ENCODE measurements at places on chromosomes 1 and 21. TPM values are rescaled to one million over a fixed set of nuclear protein-coding genes. Genes with fewer than 3 reads are reported as not detected.
A peak's percentile ranks its signal among the peaks of the same experiment; 100 is the strongest.

The RAB13 gene
- 55.1 TPM for total RNA-seq

The MTF2 gene
- 8.7 TPM for total RNA-seq

The ACTA1 gene
- total RNA-seq, result 2,149 TPM

- DNase-seq, result peak; percentile 78
Observed at GRCh38 chr1:37795340-37796125, 1.9 kb downstream of the MANEAL start.

The ZFP69 gene
- total RNA-seq, result 1.9 TPM

The SPRR2E gene
- not detected for total RNA-seq

DNA sequence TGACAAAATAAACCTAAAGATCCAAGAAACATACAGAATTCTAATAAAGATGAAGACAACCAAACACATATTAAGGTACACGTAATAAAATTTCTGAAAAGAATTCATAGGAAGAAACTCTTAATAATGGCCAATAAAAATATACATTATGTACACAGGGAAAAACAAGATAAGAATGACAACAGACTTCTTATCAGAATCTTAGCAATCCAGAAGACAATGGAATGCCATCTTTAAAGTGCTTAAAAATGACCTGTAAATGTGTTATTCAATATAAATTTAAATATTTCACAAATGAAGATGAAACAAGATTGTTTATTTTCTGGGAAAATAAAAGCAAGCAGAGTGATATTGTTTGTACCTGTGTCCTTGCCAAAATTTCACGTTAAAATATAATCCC lies 530.4 kb upstream of the PTBP2 start:
- no peak for DNase-seq

DNA sequence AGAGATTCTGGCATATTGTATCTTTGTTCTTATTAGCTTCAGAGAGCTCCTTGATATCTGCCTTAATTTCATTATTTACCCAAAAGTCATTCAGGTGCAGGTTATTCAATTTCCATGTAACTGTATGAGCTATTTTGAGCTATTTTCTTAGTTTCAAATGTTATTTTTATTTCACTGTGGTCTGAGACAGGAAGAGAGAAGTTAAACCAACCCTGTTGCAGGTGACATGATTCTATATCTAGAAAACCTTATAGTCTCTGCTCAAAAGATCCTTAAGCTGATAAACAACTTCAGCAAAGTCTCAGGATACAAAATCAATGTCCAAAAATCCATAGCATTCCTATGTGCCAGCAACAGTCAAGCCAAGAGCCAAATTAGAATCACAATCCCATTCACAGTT lies 1644.0 kb upstream of the B3GALT2 start:
- DNase-seq, result no peak

GRCh38 chr1:216330262-216330661 lies 93.0 kb downstream of the USH2A start:
- DNase-seq, result no peak

The C1orf141 gene
- not detected for total RNA-seq

The SLAMF8 gene
- total RNA-seq, result 2.4 TPM

- DNase-seq, result no peak
Observed at GRCh38 chr1:54253480-54253879, 53.5 kb downstream of the MRPL37 start.

The ALX3 gene
- total RNA-seq, result not detected

DNA sequence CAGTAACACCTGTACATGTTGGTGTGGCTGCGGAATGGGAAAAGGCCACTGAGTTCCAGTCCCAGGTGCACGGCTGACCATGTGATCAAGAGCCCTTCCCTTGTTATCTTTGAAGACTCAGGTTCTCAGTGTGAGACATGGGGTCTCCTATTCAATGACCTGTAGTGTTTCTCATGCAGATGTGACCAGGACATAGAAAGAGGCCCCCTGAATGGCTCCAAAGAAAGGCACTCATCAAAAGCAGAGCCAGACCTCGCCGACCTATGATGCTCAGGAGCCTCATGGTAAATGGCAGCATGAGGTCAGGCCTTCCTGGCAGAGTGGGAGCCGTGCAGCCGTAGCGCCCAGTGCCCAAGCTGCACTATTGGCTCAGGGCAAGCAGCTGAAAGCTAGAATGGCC lies 42.3 kb upstream of the HAO2 start:
- no peak for DNase-seq

DNA sequence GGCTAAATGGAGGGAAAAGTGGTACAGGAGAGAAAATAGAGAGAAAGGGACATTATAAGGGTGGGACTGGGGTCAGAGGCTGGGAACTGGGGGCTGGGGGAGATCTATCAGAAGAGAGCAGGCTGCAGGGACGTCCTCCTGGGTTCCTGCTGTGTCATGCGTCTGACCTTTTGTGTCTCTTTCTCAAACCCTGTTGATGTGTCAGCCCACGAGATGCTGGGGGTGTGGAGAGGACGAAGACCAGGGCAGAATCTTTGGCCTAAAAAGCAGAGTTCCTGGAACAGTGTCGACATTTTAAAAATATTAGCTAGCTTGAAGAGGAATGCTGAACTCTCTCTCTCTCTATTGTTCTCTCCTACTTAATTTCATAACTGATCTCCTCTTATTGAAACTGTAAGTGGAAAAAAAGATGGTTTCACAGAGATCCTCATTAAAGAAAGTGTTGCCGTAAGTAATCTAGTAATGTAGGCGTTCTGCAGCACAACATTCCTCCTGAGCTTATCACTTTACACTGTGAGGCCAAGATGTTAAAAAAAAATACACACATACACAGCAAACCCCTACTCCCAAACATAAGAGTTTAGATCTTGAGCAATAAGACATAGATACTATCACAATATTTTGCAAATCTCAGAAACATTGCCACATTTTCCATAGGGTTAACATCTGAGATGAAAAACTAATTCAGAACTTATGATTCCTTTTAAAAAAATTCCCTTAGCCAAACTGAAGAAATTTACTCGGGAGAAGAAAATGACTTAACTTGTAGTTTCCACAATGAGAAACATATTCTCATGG lies 52.6 kb downstream of the RUNX1 start:
- DNase-seq, result no peak

- DNase-seq, result no peak
Observed at GRCh38 chr1:56287721-56288120, 291.6 kb downstream of the PLPP3 start.

The CELA2B gene
- not detected for total RNA-seq

The PRELP gene
- total RNA-seq, result 22.5 TPM

- DNase-seq, result no peak
Observed at GRCh38 chr1:113652771-113653170, 106.5 kb downstream of the PHTF1 start.

DNA sequence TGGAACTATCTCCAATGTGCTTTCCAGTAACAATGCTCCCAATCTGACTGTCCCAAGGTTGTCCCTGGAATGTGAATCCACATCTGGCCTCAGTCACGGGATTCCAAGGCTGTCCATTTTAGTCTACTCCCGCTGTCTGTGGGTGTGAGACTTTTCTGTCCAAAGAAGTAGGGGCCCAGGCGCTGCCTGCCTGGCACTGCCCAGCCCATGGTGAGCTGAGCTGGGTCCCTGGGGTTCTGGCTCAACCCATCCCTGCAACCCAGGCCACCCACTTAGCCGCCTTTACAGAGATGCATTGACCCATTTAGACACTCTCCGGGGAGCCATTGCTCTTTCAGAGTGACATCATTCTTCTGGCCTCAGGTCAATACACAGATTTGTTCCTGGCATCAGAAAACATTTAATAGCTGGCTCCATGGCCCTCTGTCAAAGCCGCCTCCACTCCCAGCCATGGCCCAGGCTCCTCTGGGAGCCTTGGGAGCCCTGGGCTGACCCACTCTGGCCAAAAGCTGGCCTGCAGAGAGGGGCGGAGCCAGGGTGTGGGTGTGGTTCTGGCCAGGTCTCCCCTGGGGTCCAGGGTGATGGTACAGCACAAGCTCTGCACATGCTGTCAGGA lies 47.2 kb upstream of the PAX7 start:
- DNase-seq, result peak; percentile 69

The PTTG1IP gene
- total RNA-seq, result 143 TPM

GRCh38 chr1:92488832-92489231 lies 2.1 kb upstream of the GFI1 start:
- no peak for DNase-seq

The IPO9 gene
- total RNA-seq, result 22.1 TPM

- DNase-seq, result no peak
Observed at GRCh38 chr1:18324246-18324645, 156.5 kb upstream of the KLHDC7A start.

GRCh38 chr1:1040004-1040991 lies 20.4 kb downstream of the AGRN start:
- peak; percentile 81 for DNase-seq

The OR2W3 gene
- total RNA-seq, result not detected

The THEM5 gene
- not detected for total RNA-seq

- DNase-seq, result no peak
Observed at GRCh38 chr1:42133809-42134526, 19.2 kb upstream of the GUCA2B start.

DNA sequence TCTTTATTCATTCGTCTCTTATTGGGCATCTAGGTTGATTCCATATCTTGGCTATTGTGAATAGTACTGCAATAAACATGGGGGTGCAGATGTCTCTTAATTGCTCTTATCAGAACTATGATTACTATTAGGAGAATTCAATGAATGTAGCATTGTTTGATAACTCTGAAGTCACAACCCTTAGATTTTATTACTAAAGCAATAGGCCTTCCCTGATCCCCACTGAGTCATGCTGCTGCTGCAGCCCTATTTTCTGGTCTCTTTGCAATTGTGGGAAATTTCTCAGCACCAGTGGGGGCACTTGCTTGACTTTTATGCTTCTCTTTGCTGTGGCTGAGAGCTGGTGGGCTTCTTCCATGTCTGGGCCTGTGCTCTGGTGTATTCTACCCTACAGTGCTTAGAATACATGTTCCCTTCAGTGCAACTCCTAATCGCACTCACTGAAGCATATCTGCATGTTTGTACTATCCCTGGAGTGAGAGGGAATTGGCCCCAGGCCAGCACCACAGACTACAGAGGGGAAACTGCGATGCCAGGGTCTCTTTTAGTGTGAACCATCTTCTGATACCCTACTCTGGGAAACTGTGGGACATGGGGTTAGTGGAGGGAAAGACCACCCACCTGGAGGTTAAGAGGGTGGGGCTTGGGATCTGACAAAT lies 52.2 kb upstream of the ROR1 start:
- DNase-seq, result peak; percentile 49

GRCh38 chr1:96206451-96206850 lies 515.1 kb upstream of the PTBP2 start:
- no peak for DNase-seq

- no peak for DNase-seq
Observed at GRCh38 chr1:231584921-231585320, 41.7 kb upstream of the DISC1 start.

The BARHL2 gene
- not detected for total RNA-seq

DNA sequence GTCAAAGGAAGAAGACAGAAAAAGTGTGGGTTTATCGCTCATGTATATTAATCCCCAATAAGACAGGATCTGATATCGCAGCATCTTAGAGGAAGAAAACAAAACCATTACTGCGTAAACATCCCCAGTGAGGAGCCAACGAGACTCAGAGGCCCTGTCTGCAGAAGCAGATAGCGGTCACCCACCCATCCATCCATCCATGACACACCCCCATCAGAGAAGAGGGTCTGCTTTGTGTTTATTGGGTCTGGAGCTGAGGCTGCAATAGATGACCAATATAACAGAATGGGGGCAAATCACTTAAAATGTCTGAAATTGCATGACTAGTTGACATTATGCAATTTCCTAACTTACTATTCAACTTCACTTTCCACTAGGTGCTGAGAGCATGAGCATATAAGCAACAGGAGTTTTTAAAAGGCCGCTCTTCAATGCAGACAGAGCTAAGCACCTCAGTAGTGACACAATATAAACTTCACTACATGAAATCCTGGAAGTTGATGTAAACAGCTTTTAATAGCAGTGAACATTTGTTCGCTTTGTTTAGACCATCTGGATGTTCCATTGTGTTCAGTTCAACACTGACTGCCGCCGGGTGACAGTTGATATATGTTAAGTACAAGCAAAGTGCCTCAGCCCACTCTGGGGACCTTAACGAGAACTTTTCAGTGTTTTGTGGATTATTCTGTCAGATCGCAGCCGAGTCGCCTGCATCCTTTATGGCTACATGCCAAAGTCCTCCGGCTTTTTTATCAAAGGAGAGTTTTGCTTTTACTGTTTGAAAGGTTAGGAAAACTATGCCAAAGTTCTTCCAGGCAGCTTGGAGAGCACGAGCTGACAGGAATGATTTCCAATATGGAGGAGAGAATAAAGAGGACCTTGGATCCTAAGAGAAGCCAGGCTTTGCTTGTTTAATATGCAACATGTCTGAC lies 167.5 kb downstream of the ZNF281 start:
- no peak for DNase-seq

GRCh38 chr1:3450983-3451382 lies 3.5 kb upstream of the ARHGEF16 start:
- DNase-seq, result no peak

DNA sequence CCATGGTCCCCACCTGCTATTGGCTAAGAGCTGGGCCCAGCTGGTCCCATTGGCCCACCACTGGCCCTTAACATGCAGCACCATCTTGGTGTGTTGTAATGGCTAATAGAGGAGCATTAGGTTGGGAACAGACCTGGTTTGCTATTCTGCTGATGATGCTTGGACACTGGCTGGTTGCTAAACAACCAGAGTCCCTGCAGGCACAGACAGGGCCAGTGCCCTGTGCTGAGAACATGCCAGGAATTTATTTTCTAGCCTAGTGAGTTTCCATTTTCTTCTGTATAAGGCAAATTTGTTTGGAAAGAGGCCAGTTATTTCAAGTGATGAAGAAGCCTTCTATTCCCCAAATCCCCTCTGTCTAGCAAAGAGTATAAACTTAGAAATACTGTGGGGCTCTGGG lies 42.9 kb upstream of the TDRD10 start:
- DNase-seq, result no peak

GRCh38 chr1:220426989-220427388 lies 100.9 kb upstream of the MARK1 start:
- DNase-seq, result no peak

The TMEM234 gene
- total RNA-seq, result 7.4 TPM

DNA sequence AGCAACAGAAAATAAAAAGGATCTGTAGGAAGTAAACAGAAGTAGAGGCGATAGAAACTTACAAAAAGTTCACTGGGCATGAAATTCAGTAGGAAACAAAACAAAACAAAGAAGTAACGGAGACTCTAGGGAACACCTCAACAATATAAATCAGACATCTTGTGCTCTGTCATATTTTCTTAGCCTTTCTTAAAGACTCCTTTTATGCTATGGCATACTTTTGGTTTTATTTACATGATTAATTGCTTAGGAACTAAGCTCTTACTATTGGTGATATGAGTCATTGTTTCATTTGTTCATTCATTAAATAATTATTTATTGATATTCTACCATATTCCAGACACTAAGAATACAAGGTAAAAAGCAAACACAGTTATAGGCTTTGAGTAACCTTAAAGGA lies 126.6 kb downstream of the KCNT2 start:
- no peak for DNase-seq

The TMEM269 gene
- not detected for total RNA-seq
